ENCODE measurements at places on chromosomes 1 and 21. TPM values are rescaled to one million over a fixed set of nuclear protein-coding genes. Genes with fewer than 3 reads are reported as not detected.
A peak's percentile ranks its signal among the peaks of the same experiment; 100 is the strongest.

- peak; percentile 88 for DNase-seq
- peak overlapping the region; percentile 8 for H3K4me3 ChIP-seq
- H3K27me3 ChIP-seq: no peaks in the 10 kb centered on the region
- H3K36me3 ChIP-seq: no peaks in the 10 kb centered on the region
- peak overlapping the region; percentile 47 for H3K27ac ChIP-seq
- peaks cover 94% of the 10 kb centered on the region for H3K4me1 ChIP-seq
Observed at GRCh38 chr1:161185282-161185682, 8.0 kb upstream of the B4GALT3 start.

- no peak overlapping the region for H3K4me3 ChIP-seq
- no peak overlapping the region for H3K27ac ChIP-seq
- H3K27me3 ChIP-seq: no peaks in the 10 kb centered on the region
- peaks cover 22% of the 10 kb centered on the region for H3K36me3 ChIP-seq
Observed at GRCh38 chr21:28953247-28953646, 39.4 kb downstream of the LTN1 start.

GRCh38 chr1:36937371-36937770 lies 96.9 kb downstream of the GRIK3 start:
- no peaks in the 10 kb centered on the region for H3K4me1 ChIP-seq
- no peaks in the 10 kb centered on the region for H3K27me3 ChIP-seq

DNA sequence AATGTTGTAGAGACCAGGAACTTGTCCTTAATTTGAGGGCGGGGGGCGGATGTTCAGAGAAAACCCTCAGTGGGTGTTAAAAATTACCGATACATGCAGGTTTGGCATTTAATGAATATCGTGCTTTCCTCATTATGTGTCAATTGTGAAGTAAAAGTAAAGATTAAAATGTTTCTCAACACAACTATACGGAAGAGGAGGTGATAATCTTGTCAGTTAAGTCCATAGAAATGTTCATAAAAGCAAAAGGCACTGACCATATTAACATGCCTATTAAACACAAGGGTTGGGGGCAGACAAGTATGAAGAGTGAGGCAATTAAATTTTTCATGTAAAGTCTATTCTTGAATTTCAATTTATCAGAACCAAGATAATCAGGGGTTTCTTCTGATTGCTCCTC lies 1.3 kb downstream of the BRINP3 start:
- H3K27ac ChIP-seq: no peak overlapping the region
- no peaks in the 10 kb centered on the region for H3K36me3 ChIP-seq

DNA sequence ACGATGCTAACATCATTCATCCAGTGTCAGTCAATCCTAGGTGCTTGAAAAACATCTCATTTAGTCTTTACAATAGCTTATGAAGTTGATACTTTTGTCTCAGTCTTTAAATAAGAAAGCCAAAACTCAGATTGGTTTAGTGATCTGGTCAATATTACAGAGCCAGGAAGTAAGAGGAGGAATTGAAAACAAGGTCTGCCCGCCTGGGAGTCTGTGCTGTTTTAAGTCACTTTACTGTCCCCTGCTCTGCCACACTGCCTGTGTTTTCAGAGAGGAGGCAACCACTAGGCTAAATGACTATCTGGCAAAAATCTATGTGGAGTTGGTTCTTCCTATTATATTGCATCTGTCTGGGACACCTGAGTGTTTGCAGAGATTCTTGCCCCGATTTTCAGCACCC lies 62.3 kb downstream of the ST6GALNAC3 start:
- no peak for DNase-seq
- H3K4me3 ChIP-seq: no peak overlapping the region
- H3K27ac ChIP-seq: no peak overlapping the region

GRCh38 chr1:36322786-36323635 lies 434 bp downstream of the EVA1B start:
- DNase-seq: peak; percentile 36
- H3K27me3 ChIP-seq: no peaks in the 10 kb centered on the region
- H3K4me3 ChIP-seq: peak overlapping the region; percentile 47
- no peaks in the 10 kb centered on the region for H3K36me3 ChIP-seq

GRCh38 chr21:14306126-14306907 lies 76.6 kb downstream of the HSPA13 start:
- H3K4me3 ChIP-seq: no peak overlapping the region
- DNase-seq: no peak
- no peaks in the 10 kb centered on the region for H3K36me3 ChIP-seq
- H3K4me1 ChIP-seq: no peaks in the 10 kb centered on the region

DNA sequence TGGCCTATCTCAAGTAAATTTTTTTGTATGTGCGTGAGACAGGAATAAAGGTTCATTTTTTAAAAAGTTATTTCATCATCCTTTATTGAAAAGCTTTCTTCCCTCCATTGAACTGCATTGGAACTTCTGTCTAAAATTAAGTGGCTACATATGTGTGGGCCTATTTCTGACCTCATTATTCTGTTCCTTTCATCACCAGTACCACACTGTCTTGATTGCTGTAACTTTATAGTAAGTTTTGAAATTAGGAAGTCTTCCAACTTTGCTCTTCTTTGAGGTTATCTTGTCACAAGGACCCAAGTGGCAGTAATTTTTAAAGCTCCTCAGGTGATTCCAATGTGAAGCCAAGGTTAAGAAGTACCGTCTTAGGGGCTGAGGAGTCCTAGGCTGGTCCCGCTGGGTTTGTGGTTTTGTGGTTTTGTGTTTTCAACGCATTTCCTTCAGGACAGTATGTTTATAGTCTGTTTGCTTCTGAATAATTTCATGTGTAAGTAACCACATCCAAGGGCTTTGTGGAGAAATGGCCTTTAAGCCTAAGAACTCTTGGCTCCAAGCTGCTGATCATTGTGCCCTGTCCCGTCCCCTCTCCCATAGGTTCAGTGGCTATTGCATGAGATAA lies 12.4 kb upstream of the SCAF4 start:
- DNase-seq: no peak
- no peak overlapping the region for H3K27ac ChIP-seq
- no peaks in the 10 kb centered on the region for H3K4me1 ChIP-seq
- H3K27me3 ChIP-seq: no peaks in the 10 kb centered on the region

- H3K4me1 ChIP-seq: no peaks in the 10 kb centered on the region
- no peaks in the 10 kb centered on the region for H3K27me3 ChIP-seq
- H3K36me3 ChIP-seq: no peaks in the 10 kb centered on the region
- no peak for DNase-seq
Observed at GRCh38 chr1:100320311-100321099, 31.8 kb upstream of the CDC14A start.

- H3K36me3 ChIP-seq: peaks cover 20% of the 10 kb centered on the region
- H3K4me1 ChIP-seq: no peaks in the 10 kb centered on the region
- no peak overlapping the region for H3K27ac ChIP-seq
- H3K4me3 ChIP-seq: no peak overlapping the region
- peak; percentile 33 for DNase-seq
- H3K27me3 ChIP-seq: no peaks in the 10 kb centered on the region
Observed at GRCh38 chr21:32653326-32653901, 41.2 kb upstream of the CFAP298 start.

DNA sequence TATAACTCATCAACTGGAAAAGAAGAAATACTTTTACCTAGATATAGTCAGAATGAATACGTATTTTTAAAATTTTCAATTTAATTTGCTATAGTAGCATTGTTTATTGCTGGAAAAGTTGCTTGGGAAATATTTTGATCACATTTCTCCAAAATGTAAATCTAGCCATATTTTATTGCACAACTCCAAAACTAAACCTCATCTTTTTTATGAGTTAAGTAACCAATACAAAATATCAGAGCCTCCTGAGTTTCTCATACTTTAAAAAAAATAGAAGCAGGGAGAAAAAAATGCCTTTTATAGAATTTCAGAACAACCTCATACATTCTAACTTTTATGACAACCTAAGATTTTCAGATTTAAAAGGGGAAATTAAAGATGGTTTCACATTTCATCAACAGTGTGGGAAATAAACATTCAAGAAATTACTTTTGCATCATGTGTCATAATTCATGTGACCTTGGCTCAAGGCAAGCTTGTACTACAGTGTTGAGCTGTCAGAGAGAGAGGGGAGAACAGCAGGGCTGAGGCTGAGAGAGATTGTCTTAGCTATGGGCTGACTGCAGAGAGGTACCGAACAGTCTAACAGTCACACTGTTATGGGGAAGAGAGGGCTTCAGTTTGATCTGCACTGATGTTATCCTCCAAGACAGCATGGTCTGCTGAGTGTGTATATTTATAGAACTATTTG lies 519.0 kb downstream of the LTN1 start:
- no peak overlapping the region for H3K27ac ChIP-seq
- no peaks in the 10 kb centered on the region for H3K4me1 ChIP-seq
- no peak overlapping the region for H3K4me3 ChIP-seq
- no peaks in the 10 kb centered on the region for H3K27me3 ChIP-seq

GRCh38 chr21:38841472-38841871 lies 35.7 kb downstream of the ETS2 start:
- no peak for DNase-seq
- H3K4me1 ChIP-seq: no peaks in the 10 kb centered on the region
- H3K27me3 ChIP-seq: no peaks in the 10 kb centered on the region
- no peak overlapping the region for H3K4me3 ChIP-seq

DNA sequence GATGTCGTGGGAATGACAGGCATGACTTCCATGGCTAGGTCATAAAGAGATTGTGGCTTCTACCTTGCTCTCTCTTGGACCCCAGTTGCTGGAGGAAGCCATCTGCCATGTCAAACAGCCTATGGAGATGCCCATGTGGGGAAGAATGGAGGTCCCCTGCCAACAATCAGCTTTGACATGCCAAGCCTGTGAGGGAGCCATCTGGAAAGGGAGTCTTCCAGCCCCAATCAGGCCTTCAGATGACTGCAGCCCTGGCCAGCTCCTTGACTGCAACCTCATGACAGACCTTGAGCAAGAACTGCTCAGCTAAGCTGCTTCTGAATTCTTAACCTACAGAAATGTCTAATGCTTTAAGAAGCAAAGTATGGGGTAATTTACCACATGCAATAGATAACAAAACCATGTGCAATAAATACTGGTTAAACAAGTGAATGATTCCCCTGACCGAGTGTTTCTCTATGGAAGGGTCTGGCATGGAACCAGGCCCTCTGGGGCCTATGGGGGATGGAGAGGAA lies 187.1 kb downstream of the HIVEP3 start:
- H3K27me3 ChIP-seq: no peaks in the 10 kb centered on the region
- H3K4me1 ChIP-seq: peaks cover 25% of the 10 kb centered on the region
- no peak overlapping the region for H3K4me3 ChIP-seq
- DNase-seq: no peak
- no peaks in the 10 kb centered on the region for H3K36me3 ChIP-seq
- H3K27ac ChIP-seq: no peak overlapping the region

DNA sequence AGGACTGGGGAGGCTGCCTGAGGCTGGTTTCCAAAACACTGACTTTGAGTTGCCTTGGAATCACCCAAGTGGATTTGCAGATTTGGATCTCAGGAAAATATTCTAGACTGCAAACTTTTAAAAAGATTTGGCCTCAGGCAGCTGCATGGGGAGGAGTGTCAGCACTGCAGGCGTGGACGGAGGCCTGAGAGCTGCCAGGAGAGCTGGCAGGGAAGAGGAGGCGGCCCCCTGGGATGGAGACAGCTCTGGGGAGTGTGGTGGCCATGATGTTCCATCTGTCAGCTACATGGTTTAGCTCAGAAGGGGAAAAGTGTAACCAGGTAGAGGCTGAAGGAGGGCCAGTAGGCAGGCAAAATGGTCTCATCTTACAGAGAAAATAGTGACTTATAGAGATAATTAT lies 72.1 kb downstream of the VPS26C start:
- H3K36me3 ChIP-seq: peaks cover 32% of the 10 kb centered on the region
- H3K27ac ChIP-seq: no peak overlapping the region
- no peak for DNase-seq
- H3K4me3 ChIP-seq: no peak overlapping the region
- no peaks in the 10 kb centered on the region for H3K27me3 ChIP-seq
- no peaks in the 10 kb centered on the region for H3K4me1 ChIP-seq

DNA sequence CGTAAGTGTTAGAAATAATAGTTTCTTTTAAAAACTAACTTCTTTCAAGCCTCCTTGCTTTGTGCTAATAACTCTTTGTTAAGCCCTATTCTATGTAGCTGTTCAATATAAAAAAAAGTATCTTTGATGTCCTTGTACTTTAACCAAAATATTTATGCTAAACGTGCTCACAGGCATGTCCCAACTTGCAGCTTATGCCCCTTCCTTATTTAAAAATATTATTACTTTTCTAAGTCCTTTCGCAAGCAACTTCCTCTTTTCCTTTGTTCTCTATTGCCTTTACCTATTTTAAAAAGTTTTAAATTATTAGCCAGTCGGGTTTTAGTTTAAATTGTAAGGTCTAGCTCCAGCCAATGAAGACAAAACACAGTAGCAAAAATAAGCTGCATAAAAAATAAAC lies 43.4 kb upstream of the NBPF3 start:
- H3K36me3 ChIP-seq: no peaks in the 10 kb centered on the region
- H3K4me3 ChIP-seq: no peak overlapping the region
- no peak for DNase-seq
- no peak overlapping the region for H3K27ac ChIP-seq
- peaks cover 6% of the 10 kb centered on the region for H3K4me1 ChIP-seq
- H3K27me3 ChIP-seq: no peaks in the 10 kb centered on the region

DNA sequence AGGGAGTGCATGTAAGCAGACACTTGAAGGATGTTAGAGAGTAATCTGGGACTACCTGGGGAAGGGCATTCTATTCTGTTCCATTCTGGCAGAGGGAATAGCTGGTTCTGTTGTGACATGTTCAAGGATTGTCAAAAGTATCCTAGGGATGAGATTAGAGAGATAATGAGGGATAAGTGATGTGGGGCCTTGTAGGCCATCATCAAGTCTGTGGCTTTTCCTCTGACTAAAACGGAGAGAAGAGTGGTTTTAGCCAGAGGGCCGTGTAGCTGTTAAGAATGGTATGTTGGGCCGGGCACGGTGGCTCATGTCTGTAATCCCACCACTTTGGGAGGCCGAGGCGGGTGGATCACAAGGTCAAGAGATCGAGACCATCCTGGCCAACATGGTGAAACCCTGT lies 23.6 kb downstream of the TGFB2 start:
- no peak overlapping the region for H3K27ac ChIP-seq
- H3K36me3 ChIP-seq: no peaks in the 10 kb centered on the region
- H3K4me1 ChIP-seq: no peaks in the 10 kb centered on the region
- no peak for DNase-seq
- no peaks in the 10 kb centered on the region for H3K27me3 ChIP-seq
- no peak overlapping the region for H3K4me3 ChIP-seq

DNA sequence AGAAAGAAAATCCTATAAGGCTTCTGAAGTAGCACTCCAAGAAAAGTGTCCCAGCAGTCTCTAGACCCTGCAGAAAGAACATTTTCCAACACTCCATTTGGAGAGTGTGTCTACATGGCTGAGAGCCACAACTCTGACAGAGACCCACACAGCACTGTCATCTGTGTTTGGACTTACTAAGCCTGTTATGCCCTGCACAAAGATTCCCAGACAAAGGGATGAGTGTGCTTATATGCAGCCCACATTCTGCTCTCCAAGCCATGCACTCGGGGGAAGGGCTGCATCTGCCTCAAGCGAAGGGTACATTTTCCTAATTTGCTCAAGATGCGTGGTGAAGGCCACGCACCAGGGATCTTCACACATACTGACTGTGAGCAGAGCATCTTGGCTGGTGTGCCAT lies 24.4 kb upstream of the SLAMF6 start:
- H3K27ac ChIP-seq: no peak overlapping the region
- no peak for DNase-seq
- H3K4me3 ChIP-seq: no peak overlapping the region
- peaks cover 56% of the 10 kb centered on the region for H3K36me3 ChIP-seq

The EXTL1 gene
- 0.19 TPM for total RNA-seq

The CD1D gene
- total RNA-seq: not detected

The KCNT2 gene
- total RNA-seq: not detected

The FLG2 gene
- total RNA-seq: not detected

The C1orf115 gene
- 2.0 TPM for total RNA-seq

The CAMK2N1 gene
- total RNA-seq: 6.5 TPM

The DIO1 gene
- not detected for total RNA-seq

The GRHL3 gene
- not detected for total RNA-seq

The SSU72 gene
- total RNA-seq: 132 TPM

The OR2L2 gene
- total RNA-seq: 0.17 TPM

The ZNF678 gene
- 10.2 TPM for total RNA-seq

All from CD4-positive, alpha-beta memory T cell (primary cell).